ENCODE measurements at places on chromosomes 11 and 22.

DNA sequence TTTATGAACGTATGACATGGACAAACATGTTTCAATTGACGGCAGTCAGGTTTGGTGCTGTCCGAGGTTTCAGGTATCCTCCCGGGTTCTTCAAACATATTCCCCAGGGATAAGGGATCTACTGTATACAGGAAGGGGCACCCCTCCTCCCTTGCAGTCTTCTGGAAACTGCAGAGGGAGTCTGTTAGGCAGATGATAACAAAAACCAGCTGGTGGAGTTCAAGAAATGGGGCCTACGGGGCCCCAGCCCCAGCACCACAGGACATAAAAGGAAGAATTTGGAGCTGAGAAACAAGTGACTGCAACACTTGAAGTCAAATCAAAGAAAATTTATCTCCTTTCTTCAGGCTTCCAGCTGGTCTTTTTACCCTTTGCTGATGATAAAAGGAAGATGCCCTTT lies 32.1 kb downstream of the SNU13 start:
- no peak for DNase-seq

DNA sequence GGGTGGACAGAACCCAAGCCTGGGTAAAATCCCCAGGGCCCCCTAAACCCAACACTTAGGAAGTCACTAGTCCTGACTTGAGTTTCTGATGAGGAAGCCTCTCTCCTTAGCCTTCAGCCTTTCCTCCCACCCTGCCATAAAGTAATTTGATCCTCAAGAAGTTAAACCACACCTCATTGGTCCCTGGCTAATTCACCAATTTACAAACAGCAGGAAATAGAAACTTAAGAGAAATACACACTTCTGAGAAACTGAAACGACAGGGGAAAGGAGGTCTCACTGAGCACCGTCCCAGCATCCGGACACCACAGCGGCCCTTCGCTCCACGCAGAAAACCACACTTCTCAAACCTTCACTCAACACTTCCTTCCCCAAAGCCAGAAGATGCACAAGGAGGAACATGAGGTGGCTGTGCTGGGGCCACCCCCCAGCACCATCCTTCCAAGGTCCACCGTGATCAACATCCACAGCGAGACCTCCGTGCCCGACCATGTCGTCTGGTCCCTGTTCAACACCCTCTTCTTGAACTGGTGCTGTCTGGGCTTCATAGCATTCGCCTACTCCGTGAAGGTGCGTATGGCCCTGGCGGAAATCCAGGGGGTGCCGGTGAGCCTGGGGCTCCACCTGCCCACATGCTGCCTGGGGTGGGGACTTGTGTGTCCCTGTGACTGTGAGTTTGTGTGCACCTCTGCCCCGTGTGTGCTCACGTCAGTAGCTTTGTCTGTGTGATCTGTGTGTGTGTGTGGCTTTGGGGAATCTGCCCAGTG lies at the start of gene IFITM1:
TSS of gene IFITM1 (plus strand) at position 254 of the 767 bp plus-strand sequence. CDS start at position 385, 131 bp downstream.
- no peak for DNase-seq

GRCh38 chr11:125594958-125595357 lies 2.3 kb downstream of the STT3A start:
- no peak for DNase-seq

DNA sequence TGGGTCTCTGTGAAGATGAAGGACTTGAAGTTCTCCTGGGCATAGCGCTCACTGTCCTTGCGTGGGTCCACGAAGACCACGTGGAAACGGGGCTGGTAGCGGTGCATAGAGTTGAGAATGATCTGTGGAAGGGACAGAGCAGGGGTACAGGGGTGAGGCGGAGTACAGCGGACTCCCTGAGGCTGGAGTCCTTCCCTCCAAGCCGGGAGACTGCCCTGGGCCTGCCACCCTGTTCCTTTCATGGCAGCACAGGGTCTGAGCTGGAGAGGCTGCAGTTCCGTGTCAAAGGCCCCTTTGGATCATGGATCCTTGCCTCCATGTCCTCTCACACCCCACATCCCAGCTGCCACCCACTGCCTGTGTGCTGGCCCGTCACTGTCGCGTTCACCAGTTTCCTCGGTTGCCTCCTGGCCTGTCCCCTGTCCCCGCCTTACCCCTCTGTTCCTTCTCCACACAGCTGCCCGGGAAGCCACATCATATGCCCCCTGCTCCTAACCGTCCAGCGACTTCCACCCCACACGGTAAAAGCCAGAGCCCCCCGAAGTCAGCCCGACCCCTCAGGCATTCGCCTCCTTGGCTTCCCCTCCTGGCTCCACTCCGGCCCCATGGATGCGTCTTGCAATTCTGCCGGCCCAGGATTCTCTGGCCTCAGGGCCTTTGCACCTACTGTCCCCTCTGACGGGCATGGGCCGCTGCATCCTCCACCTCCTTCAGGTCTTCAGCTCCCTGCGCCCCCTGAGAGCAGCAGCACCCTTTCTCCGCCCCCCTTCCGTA lies 3.4 kb upstream of the NUDT8 start:
- no peak for DNase-seq

DNA sequence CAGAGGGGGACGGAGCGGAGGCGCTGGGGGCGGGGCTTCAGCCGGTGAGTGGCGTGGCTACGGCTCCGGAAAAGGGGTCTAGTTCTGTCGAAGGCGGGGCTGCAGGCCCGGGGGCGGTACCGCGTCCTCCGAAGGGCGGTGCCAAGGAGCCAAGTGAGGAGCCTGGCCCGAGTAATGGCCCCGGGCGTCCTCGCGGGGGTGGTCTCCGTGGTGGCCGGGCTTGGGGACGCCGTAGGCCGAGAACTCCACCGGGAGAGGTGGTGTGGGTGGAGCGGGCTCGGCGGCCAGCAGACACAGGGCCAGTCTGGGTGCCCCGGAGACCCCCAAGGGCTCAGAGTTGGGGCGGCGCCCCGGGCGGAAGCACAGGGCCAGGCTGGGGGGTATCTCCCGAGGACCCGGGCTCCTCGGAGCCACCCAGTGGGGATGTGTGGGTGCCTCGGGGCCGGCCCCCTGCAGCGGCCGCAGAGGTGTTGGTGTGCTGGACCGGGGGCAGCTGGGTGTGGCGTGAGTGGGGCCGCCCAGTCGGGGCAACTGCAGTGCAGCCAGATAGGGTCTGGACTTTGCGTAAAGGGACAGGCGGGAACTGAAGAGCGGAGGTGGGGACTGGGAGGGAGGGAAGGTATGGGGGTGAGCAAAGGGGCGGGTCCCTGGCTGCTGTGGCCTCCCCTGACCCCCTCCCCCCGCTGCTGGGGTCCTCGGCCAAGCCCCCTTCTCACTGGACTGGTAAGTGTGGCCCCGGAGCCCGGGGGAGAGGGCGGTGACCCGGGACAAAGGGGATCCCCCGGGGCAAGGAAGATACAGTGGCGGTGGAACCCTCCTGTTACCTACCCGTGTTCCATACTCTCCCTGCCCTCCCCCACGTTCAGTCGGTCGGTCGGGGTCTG lies 838 bp downstream of the FKBP2 start:
- no peak for DNase-seq

GRCh38 chr11:33135216-33135615 lies 26.1 kb downstream of the CSTF3 start:
- DNase-seq: no peak

DNA sequence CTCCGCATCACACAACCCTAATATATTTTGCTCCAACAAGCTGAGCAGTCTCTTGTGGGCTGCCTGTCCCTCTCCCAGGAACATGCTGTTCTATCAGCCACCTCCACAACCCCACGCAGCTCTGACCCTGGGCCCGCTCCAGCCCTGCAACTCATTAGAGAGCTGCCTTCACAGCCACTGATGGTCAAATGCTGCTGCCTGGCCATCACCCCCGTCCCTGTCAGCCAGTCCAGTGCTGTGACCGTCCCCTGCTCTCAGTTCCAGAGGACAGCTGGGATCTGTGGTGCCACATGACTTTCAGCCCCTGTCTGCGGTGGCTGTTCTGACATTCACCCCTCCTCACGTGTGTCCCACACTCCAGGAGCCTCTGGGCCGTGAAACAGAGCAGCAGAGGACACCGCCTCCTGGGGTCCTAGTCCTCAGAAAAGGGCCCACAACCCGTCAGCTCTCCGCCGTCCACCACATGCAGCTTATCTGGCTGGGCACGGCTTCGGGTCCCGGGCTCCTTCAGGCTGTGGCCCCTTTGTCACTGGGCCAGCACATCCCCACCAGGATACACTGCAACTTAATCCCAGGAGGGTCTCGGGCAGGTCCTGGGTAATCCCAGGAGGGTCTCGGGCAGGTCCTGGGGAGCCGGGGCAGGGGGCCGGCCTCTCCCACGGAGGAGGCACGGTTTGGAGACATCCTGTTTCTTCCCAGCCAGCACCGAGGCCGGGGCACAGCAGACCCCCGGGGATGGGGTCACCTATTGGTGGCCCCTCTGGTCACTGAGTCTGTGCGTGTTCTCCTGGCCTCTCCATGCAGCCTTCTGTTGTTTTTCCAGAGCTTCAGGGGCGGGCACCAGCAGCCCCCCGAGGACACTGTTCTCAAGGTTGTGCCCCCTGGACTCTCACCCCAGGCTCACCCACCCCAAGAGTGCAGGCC lies 15.1 kb downstream of the CRELD2 start:
- DNase-seq: no peak

- no peak for DNase-seq
Observed at GRCh38 chr11:72702577-72703241, 28.5 kb upstream of the PDE2A start.

- no peak for DNase-seq
Observed at GRCh38 chr22:24703101-24703500, 71.4 kb downstream of the PIWIL3 start.

- peak; percentile 30 for DNase-seq
Observed at GRCh38 chr11:86218125-86219084, 26.1 kb upstream of the EED start.

DNA sequence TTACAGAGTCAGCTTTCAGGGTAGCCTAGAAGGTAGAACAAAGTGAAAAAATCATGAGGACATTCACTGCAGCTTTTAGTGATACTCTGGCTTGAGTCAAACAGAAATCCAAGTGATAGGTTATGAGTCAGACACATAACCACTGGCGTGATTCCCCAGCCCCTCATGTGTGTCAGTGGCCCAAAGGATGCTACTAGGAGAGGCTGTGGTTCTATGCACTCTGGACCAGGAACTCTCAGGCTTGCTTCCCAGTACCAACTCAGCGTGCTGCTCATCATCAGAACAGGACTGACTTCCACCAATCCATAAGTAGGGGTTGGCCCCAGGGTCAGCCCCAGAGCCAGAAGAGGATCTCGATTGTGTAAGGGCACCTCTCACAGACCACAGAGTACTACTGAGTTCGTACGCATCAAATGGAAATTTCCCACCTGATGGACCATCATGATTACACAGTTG lies 116.8 kb downstream of the MED15 start:
- DNase-seq: no peak

- DNase-seq: no peak
Observed at GRCh38 chr11:102886999-102887398, 12.2 kb upstream of the MMP12 start.

DNA sequence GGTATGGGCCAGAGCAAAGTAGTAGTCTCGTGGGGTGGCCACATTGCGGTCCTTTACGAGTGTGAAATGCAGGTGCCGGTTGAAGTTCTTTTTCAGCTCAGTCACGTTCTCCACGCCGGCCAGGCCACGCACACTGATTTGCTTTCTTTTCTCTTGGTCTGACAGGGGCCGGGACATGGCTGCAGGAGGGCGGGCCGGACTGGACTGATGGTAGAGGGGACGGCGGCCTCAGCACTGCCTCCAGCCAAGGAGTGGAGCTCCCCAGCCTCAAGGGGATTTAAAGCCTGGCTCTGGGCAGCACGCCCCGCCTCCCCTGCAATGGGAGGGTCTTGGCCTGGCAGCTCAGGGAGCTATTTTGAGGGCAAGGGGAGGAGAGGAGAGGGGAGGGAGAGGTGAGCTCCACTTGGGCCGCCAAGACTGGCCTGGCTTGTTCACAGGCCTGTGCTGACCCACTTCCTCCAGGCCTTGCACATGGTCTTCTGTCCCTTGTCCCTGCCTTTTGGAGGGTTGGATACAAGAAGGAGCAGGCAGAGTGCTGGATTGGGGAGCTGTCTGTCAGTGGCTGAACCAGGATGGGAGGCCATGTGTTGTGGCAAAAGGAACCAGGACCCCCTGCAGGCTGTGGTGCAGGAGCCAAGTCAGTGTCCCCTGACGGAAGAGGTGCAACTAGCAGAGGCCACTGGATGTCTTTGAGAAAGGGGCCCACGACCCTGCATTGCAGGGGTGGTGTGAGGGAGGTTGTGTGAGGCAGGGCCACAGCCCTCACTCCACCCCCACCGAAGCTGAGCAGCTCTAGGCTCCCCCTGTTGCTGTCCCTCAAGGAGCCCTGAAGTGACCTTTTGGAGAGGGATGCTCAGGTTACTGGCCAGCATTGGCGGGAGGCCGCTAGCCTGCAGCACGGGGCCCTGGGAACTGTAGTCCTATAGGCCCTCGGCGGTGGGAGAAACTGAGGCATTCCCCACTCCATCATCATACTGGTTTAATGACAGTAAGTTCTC lies at the start of gene PYGM:
TSS of gene PYGM (minus strand) at position 253 of the 998 bp plus-strand sequence. CDS start at position 177, 76 bp downstream.
- no peak for DNase-seq

DNA sequence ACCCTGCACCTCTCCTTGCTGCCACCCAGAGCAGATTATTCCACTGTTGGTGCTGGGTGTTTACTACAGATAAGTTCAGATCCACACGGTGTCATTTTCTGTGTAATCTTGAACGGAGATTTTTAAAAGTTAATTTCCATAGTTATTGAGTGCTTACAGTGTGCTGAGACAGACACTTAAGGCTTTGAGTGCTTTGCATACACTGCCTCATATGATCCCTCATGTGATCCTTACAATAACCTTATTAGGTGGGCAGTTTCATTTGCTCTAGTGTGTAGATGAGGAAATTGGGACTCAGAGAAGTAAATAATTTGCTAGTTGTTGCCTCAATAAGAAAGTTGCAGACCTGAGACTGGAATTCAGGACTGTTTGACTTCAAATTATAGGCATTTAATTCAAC lies 32.3 kb upstream of the ME3 start:
- no peak for DNase-seq

DNA sequence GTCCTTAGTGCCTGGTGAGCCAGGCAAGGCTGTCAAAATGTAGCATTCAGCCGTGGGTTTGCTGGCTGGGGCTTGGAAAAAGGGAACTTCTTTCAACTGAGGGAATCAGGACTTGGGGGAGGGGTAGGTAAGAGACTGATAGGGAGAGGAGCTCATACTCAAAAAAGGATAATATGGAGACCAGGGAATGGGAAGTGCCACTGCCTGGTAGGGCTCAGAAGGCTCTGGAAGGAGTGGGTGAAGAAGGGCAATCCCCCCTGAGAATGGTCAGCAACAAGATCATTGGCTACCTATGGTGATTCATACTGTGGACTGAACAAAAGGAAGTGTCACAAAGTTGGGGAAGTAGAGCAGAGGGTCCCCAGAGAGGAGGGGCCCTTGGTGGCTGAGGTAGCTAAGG lies 1.9 kb downstream of the CNGA4 start:
- no peak for DNase-seq

GRCh38 chr11:64049509-64049908 lies 13.8 kb downstream of the FLRT1 start:
- DNase-seq: no peak

Data from activated T-helper 1 cell treated with anti-CD3 and anti-CD28 coated beads, Interleukin-2, amount 50 U/mL, for 16 hours (primary cell).